Testis (tissue), 5 donors: ENCODE measurements at places on chromosomes 11 and 22. TPM values are rescaled to one million over a fixed set of nuclear protein-coding genes. Genes with fewer than 3 reads are reported as not detected.

GRCh38 chr11:67255353-67255752, 10.9 kb upstream of the GRK2 start:
- DNase-seq, result no peak

GRCh38 chr22:34880662-34881061, 185.3 kb upstream of the ISX start:
- peak; percentile 14 for DNase-seq

SMTNL1 gene
- polyA plus RNA-seq, result 2.0 TPM

PHETA2 gene
- 5.5 TPM for polyA plus RNA-seq

OVOL1 gene
- 72.4 TPM for polyA plus RNA-seq

APOL5 gene
- 0.74 TPM for polyA plus RNA-seq
